Panc1 (cell line): ENCODE measurements at places on chromosomes 4 and X.

GRCh38 chr4:141501931-141502330, 134.5 kb upstream of the IL15 start:
- no peak for DNase-seq

DNA sequence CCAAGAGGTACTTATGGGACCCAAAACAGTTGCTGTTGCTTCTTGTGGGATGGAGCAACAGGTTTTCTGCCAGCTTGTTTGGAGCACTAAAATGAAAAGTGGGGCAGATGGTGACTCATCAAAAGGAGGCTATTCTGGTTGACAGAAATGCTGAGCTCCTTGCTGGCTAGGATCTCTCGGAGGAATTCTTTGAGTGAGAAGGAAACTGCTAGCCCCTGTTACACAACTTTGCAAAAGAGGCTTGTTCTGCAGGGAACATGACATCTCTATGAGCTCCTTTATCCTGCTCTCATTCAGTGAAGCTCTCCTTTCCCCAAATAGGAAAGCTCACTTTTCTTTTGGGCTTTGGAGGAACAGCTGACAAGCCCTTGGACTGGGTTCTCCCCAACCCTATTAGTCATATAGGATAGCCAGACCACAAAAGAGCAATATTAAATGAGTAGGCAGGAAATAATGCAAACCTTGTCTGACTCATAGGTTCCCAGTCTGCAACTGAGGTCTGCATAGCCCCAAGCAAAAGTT, 108.3 kb downstream of the CDS1 start:
- peak; percentile 89 for DNase-seq

- no peak for DNase-seq
These were observed 237.2 kb downstream of the SPATA18 start for GRCh38 chr4:52288212-52288855.

DNA sequence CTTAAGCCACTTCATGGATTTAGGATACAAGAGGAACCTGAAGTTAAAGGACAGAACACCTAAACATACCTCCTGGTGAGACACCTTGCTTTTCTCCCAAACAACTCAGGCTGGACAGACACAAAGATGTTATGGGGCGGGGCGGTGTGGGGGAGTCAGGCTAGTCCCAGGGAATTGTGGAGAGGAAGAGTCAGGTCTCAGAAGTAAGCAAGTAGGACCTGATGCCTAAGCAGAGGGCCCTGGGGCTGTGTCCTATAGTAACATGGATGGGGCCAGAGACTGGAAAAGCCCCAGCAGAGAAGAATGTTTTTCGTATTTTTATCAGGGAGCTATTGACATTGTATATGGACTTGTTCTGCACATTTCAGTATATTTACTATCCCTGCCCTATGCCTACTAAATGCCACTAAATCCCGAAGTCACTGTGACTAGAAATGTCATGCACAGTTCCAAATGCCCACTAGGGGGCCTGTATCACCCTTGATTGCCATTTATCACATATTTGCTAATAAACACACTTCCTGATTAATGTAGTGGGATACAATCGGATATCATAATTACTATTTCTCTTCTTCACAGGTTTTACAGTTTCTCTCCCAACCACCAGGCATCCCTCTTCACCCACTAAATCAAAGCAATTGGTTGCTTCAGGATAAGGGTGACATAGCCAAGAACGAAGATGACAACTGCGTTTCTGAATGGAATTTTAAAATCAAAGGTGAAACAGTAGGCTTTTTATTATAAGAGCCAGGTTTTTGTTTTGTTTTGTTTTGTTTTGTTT, 23.8 kb upstream of the ARHGAP10 start:
- DNase-seq: peak; percentile 52

- DNase-seq: no peak
These were observed 18.6 kb downstream of the FAM9A start for GRCh38 chrX:8782595-8782994.

- no peak for DNase-seq
These were observed 96.8 kb upstream of the WDR44 start for GRCh38 chrX:118249146-118249545.

GRCh38 chrX:41695426-41695825, 6.7 kb downstream of the GPR34 start:
- no peak for DNase-seq

GRCh38 chrX:69535661-69536060, 31.5 kb downstream of the NALF2 start:
- no peak for DNase-seq
